ENCODE measurements at places on chromosomes 5 and 9. TPM values are rescaled to one million over a fixed set of nuclear protein-coding genes. Genes with fewer than 3 reads are reported as not detected.

DNA sequence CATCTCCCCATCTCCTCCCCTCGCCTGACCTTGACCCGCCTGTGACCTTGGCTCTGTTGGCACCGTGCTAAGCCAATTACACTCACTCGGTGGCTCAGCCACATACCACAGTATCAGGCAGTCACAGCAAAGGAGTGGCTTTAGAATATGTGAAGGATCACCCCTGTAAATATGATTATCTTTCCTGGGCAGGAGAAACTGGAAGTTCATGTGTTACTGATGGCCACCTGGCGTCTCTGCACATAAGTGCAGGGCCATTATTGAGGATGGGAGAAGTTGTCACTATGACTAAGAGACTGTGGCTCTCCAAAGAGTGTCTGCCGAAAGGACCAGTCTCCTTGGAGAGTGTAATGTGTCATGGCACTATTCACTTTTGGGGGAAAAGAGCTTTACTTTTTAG lies 116.9 kb upstream of the S1PR3 start:
- no peaks in the 10 kb centered on the region for H3K36me3 ChIP-seq
- H3K27ac ChIP-seq, result no peak overlapping the region
- H3K4me1 ChIP-seq, result peaks cover 4% of the 10 kb centered on the region
- no peak overlapping the region for H3K4me3 ChIP-seq

- no peaks in the 10 kb centered on the region for H3K4me1 ChIP-seq
- no peak for DNase-seq
- no peaks in the 10 kb centered on the region for H3K27me3 ChIP-seq
- H3K36me3 ChIP-seq, result no peaks in the 10 kb centered on the region
Observed at GRCh38 chr5:153372425-153373129, 117.9 kb upstream of the GRIA1 start.

TIMD4 gene
- not detected for total RNA-seq

- H3K27ac ChIP-seq, result no peak overlapping the region
- no peak overlapping the region for H3K4me3 ChIP-seq
- H3K27me3 ChIP-seq, result no peaks in the 10 kb centered on the region
- H3K36me3 ChIP-seq, result peaks cover 19% of the 10 kb centered on the region
- H3K4me1 ChIP-seq, result peaks cover 22% of the 10 kb centered on the region
Observed at GRCh38 chr9:137449931-137450538, 8.9 kb upstream of the ENTPD8 start.

DNA sequence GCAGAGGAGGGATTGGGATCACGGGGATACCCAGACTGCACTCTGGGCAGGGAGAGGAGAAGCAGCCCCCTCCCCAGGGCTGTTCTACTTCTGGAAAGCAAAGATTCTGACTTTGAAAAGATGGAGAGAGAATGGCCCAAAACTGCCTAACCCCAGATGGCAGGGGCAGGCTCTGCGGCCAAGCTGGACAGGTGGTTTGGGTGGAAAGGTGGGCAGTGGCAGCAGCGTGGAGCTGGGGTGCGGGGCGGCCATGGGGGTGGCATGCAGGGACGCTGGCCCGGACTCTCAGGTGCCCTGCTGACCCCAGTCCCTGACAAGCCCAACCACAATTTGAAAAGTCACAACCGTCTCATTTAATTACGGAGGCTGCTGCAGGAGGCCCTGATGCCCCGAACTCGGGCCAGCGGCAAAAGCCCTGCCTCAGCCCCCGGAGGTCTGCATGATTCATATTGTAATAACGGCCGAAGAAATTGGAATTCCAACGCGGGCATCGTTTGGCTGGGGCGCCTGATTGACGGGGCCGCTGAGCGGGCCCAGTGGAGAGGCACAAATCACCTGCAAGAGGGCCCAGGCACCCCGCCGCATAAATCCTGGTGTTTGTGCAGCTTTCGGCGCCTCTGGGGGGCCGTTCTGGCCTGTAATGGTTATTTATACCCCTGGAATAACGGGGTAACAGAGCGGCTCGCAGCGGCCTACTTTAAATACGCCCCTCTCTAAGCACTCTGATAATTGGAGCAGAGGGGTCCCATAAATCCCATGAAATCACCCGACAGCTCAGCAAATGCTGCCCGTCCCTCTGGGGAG lies 41.8 kb upstream of the FCN2 start:
- no peak overlapping the region for H3K4me3 ChIP-seq
- H3K27ac ChIP-seq, result no peak overlapping the region
- no peak for DNase-seq
- H3K36me3 ChIP-seq, result peaks cover 56% of the 10 kb centered on the region

NPR2 gene
- total RNA-seq, result 38.2 TPM

- H3K27ac ChIP-seq, result no peak overlapping the region
- no peak for DNase-seq
- H3K27me3 ChIP-seq, result no peaks in the 10 kb centered on the region
- no peaks in the 10 kb centered on the region for H3K4me1 ChIP-seq
Observed at GRCh38 chr9:134307674-134308638, 18.3 kb upstream of the RXRA start.

DNA sequence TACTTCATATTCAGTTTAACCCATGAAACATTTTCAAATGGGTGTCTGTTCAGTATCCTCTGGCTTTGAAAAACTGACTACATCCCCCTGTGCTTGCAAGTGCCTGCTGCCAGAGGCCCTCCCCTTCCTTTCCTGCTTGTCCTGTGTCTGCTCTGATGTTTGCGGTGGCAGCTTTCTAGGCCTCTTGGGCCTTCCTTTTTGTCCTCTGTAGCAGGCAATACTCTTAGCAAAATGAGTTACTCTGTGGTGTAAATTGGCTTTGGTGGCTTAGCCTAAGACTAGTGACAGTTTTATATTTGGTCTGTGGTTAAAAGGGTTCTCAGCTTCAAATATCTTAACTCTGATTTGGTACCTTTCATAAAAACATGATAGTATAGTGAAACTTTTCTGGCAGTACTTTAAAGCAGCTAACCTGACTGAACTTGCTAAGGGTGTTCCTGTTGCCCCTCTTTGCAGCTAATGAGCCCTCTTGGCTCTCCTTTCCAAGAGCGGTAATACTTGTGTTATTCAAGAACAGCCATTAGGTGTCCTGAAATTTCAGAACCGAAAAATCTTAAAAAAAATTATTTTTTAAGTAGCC lies 76.6 kb downstream of the GOLM1 start:
- H3K27me3 ChIP-seq, result no peaks in the 10 kb centered on the region
- DNase-seq, result no peak
- no peaks in the 10 kb centered on the region for H3K4me1 ChIP-seq
- no peak overlapping the region for H3K4me3 ChIP-seq
- no peak overlapping the region for H3K27ac ChIP-seq
- peaks cover 27% of the 10 kb centered on the region for H3K36me3 ChIP-seq

GRCh38 chr5:119435436-119436132 lies 16.7 kb upstream of the HSD17B4 start:
- H3K4me1 ChIP-seq, result no peaks in the 10 kb centered on the region
- no peak overlapping the region for H3K4me3 ChIP-seq
- H3K36me3 ChIP-seq, result no peaks in the 10 kb centered on the region
- H3K27me3 ChIP-seq, result no peaks in the 10 kb centered on the region
- no peak overlapping the region for H3K27ac ChIP-seq
- DNase-seq, result no peak

GRCh38 chr5:172897481-172898217 lies 61.6 kb upstream of the RPL26L1 start:
- peak overlapping the region; percentile 89 for H3K27ac ChIP-seq
- peak overlapping the region; percentile 16 for H3K4me3 ChIP-seq
- peak; percentile 35 for DNase-seq
- H3K36me3 ChIP-seq, result no peaks in the 10 kb centered on the region
- no peaks in the 10 kb centered on the region for H3K27me3 ChIP-seq
- peaks cover 42% of the 10 kb centered on the region for H3K4me1 ChIP-seq

TRPM3 gene
- 2.1 TPM for total RNA-seq

All from thoracic aorta (tissue), 2 donors.